ENCODE measurements at places on chromosomes 7 and 10.

- DNase-seq: no peak
Measured at GRCh38 chr7:135121868-135122267, 26.0 kb upstream of the TMEM140 start.

DNA sequence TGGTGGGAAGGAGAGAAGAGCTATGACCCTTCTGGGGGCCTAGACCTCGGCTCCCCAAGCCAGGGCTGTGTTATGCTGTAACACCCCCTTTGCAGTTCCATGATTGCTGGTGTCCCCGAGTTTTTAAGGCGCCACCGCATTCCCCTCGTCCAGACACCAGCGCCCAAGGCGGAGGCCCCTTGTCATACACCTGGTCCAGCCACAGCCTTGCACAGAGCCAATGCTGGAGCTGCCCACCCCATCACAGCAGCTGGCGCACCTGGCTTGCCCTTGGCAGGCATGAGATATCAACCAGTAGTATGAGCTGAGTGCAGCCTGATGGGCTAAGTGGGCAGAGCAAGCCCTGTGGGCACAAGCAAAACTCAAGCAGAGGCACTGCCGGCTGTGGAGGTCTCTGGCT, 209.4 kb downstream of the SORCS1 start:
- no peak for DNase-seq

GRCh38 chr7:50667338-50667737, 102.1 kb upstream of the DDC start:
- no peak for DNase-seq

DNA sequence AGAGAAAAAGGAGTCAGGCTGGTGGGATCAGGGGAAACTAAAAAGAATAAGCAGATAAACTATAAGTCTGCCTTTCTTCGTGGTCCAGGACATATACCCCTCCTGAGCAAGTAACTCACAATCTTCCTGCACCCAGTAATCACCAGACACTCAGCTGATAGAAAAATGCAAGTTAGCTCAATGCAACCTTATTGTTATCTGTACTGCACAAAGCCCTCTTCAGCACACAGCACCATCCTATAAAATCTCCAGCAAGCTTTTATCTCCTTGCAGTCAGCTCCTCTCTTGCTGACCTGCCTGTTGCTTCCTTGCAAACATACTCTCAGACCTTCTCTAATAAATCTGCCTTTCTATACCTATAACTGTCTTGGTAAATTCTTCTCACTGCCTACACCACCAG, 6.7 kb downstream of the SLC37A3 start:
- no peak for DNase-seq

DNA sequence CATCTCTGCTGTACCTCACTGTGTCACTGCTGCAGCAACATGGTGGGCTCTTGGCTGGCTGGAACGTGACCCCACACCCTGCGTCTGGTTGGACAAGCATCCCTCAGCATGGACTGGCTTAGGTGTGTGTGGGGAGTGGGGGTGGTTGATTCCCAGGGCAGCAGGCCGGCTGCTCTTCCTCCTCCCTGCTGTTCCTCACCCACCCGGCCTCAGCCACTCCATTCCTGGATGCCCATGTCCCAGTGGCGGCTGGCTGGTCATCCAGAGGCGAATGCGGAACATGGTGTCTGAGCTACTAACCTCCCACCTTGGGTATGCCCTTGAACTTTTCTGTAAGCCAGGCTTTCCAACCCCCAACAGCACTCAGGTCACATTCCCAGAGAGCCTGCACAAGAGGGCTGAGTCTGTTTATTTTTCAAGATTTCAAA, 81.2 kb downstream of the GRK5 start:
- no peak for DNase-seq

DNA sequence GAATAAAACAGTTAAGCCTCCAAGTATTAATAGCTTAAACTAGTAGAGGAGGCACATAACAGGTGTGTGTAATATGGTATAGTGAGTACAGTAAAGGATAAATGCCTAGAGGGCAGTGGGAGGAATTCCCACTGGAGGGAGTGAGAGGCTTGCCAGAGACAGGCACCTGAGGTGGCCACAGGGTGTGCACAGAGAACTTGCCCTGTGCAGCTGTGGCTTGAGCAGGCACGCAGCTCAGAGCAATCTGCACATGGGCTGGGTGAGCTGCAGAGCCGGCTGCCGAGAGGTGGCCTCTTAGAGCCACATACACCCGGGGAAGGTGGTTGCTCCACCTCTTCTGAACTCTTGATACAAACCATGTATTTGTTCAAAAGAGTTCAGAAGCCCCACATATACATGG, 237.1 kb downstream of the COBL start:
- DNase-seq: peak; percentile 47

DNA sequence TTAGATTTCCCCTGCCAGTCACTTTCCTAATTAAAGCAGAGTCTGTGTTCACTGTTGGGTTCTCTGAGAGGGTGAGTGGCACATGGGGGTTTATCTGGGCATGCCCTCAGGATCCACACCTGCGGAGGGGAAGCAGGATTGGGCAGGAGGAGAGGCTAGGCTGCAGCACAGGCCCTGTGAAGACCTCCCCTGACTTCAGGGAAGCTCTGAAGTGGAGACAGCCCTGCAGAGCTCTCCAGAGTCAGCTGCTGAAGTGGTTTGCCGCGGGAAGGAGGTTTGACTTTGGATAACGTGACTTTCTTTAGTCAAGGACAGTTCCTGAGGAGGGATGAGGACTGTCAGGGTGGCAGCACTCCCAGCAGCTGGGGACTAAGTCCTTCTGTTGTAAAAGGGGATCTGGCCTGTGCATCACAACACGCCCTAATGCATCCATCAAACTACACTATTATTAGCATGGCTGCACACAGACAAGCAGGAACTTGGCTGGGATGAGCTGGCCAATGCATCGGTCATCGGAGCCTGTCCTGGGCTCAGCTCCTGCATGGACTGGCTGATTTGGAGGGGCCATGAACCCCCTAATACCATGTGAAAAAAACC, 50.9 kb upstream of the LEP start:
- no peak for DNase-seq
